Activated CD4-positive, alpha-beta T cell treated with anti-CD3 and anti-CD28 coated beads, Interleukin-2, amount 50 U/mL, for 1 hour (primary cell): ENCODE measurements at places on chromosomes 4 and X.

- no peak for DNase-seq
Observed at GRCh38 chrX:154023276-154024000, 3.7 kb upstream of the IRAK1 start.

GRCh38 chr4:86898562-86898961, 6.3 kb upstream of the C4orf36 start:
- no peak for DNase-seq

DNA sequence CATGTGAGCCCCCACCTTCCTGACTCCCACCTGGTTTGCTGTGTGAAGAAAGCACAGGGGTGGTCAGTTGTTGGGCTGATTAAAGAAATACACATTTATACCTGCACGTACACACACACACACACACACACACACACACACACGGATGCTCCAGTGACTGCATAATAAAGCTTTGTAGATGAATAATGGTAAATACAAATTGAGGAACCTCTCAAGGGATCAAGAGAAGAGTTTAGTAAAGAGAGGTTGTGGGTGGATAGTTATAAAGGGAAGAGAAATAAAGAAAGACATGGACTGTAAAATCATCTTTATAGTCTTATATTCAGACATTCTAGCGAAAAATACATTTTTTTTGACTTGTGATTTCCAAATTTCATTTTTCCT, 144.1 kb downstream of the MGST2 start:
- no peak for DNase-seq

DNA sequence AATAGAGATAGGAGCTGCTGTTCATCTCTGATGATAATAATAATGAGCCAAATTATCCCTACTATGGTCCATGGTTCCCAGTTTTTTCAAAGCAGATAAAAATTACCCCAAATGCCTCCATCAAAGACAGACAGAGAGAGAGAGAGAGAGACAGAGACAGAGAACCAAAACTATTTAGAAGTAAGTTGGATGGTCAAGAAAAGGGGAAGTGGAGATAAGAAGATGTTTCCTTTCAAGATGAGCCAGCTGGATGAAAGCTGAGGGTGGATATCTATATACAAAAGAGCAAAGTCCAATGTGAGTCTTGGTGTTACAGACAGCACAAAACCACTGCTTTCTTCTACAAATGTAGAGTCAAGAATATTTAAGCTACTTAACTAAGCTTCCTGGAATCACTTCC, 173.9 kb downstream of the GRIA3 start:
- DNase-seq, result no peak

DNA sequence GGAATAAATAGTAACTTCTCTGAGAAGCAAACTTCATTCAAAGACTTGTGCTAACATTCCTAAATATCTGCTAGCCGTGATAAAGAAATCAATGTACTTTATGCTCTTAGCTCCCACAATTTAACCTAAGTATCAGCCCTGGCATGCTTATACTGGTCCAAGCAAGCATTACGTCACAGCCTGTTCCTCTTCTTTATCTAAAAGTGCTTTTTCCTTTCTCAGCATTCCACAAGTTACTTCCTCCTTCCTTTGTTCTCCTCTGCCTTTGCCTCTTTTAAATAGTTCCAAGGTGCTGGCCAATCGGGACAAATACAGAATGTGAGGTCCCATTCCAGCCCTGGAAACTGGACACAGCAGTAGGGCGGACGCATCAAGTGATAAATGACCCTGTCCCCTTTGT, 249.6 kb downstream of the DHRSX start:
- DNase-seq, result no peak

DNA sequence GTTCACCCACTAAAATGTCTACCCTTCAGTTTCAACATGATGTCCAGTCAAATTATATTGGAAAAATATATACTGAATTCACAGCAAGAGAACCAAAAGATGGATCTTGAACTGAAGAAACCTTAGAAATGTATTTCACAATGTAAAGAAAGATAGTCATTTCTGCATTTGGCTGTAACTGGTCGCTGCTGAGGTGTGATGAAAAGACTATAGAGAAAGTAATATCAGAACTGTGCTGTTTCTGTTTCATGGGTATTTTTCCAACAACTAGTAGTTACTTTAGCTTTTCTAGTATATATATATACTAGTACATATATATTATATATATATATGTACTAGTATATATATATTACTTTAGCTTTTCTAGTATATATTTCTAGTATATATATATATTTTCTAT, 91.3 kb downstream of the GPM6A start:
- no peak for DNase-seq
